Psoas muscle (tissue), 8 donors: ENCODE measurements at places on chromosomes 11 and 22. TPM values are rescaled to one million over a fixed set of nuclear protein-coding genes. Genes with fewer than 3 reads are reported as not detected.
A peak's percentile ranks its signal among the peaks of the same experiment; 100 is the strongest.

Gene SCN2B
- total RNA-seq = 0.40 TPM

Gene TM7SF2
- 6.5 TPM for total RNA-seq

Gene SHISAL1
- total RNA-seq = 0.24 TPM

Gene MYBPC3
- 1.3 TPM for total RNA-seq

Gene SPDYC
- not detected for total RNA-seq

Gene SCGB1A1
- not detected for total RNA-seq

Gene TPBGL
- not detected for total RNA-seq

Gene XKR3
- total RNA-seq = not detected

Gene SCUBE2
- total RNA-seq = 2.2 TPM

- no peak for DNase-seq
These were observed 1.1 kb upstream of the C11orf65 start for GRCh38 chr11:108468478-108468864.

DNA sequence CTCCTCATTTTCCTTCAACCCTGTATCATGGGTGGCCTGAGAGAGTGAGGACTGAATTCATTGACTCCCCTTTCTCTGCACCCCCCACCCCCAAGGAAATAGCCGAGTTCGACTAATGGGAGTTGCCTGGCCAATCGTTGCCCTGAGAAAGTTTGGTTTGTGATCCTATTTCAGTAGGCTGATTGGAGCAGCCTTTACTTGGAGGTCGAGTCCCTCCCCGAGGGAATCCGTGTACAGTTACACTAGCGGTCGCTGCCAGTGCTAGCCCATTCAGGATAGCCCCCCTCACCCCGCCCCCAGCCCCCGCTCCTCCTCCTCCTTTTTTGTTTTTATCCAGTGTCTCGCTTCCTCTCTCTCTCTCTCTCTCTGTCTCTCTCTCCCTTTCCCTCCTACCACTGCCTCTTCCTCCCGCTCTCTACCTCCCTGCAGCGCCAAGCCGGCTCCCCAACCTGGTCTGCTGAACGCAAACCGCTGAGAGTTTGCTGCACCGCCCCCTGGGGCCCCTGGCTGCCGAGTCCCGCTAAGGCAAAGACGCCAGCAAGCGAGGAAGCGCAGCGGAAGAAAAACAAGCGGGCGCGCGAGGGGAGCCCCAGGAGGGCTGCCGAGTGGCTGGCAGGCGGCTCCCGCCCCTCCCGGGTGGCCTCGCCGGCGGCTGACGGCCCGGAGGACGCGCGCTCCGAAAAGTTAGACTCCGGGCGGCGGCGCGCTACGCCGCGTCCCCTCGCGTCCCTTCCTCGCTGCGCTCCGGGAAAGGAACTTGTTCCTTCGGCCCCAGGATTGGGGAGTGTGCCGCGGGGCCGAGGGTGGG is at the start of gene GRAMD1B:
Gene GRAMD1B, plus strand, starts transcription at position 357 of the 808 bp plus-strand sequence. CDS start 524 bp downstream, outside the sequence.
- peak; percentile 63 for DNase-seq

DNA sequence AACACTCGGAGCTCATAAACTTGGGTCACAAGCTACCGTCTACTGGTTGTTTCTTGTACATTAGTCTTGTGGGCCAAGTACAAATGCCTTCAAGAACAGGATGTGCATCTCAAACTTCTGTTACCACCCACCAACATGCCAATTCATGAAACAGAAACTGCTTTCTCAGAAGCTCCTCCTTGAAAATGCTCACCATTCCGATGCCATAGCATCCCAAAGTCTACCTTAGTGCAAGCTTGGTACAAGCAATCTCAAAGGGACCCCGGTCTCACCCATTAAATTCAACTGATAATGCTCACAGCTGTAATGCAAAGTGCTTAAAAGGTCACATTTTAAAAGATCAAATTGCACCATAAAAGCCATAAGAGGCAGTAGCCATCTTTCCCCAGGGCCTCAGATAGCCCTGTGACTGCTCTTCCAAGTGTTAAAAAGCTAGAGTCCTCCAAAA is 31.8 kb upstream of the CCDC34 start:
- no peak for DNase-seq

DNA sequence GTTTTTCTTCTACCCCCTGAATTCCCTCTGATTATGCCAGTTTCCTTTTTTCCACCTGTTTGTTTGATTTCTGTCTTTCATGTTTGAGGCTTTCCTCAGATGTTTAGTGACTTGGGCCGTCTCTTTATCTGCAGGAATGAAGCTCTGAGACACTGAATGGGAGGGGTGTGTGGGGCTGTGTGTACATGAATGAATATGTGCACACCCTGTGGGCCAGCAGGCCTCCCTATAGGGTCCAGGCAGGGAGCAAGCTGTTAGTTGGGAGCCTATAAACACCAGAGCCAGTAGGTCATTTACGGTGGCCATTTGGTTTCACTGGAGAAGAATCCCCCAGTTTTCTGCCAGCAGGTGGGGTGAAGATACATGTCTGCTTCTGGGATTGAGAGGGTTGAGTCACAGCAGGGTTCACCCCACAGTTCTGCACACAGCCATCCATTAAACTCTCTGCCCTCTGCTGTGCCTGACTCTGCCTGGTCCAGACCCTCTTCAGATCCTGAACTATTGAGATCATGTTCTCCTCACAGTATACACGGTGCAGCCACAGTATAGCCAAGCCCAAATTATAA is 34.8 kb downstream of the BARX2 start:
- DNase-seq = no peak

- DNase-seq = no peak
These were observed 55.9 kb upstream of the KIRREL3 start for GRCh38 chr11:127056338-127056971.

GRCh38 chr11:72672597-72673238 is 1.5 kb downstream of the PDE2A start:
- no peak for DNase-seq

GRCh38 chr11:81839016-81839415 is 894.6 kb downstream of the FAM181B start:
- no peak for DNase-seq

- DNase-seq = peak; percentile 65
These were observed 29.6 kb downstream of the TRIM29 start for GRCh38 chr11:120108154-120108784.

DNA sequence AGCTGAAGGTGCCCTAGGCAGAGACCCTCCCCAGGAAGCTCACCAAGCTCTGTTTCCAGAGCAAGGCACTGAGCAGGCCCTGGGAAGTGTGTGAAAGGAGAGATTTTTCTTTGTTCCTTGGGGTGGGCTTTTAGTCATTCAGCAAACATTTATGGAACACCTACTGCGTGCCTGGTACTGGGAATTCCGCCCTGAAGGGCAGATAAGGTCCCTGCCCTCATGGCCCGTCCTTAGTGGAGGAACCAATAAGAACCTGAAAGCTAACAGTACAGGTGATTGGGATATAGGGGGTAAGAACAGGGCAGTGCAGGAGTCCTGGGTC is 3.9 kb downstream of the TMEM134 start:
- no peak for DNase-seq

DNA sequence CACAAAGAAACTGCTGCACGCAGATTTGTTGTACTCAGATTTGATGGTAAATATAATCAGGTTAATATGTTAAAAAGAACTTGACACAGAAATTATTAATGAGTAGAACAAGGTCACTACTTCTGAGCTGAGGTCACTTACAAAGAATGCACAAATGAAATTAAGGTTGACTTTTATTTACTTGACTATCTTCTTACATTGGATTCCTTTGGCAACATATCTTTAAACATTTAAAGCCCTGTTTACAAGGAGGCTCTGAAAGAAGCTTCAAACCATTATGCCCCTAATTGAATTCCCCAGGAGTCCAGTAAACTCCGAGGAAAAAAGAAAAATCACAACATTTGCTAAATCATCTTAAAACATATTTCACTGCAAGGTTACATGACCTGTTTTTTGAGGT is 245.5 kb downstream of the SOX6 start:
- no peak for DNase-seq

DNA sequence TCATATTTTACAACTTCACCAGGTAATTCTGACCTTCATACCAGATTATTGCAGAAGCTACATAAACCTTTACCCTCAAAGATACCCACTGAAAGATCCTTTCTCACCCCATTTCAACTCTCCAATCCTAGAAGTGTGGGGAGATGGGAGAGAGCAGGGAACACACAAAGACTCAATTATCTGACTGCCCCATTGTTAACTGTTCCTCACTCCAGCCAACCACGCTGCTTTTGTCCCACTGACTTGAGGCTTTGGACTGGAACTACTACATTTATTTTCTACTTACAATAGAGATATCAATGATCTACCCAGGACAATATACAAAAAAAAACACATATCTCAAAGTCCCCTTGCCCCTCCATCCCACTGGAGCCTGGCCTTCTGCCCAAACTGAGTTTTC is 44.7 kb upstream of the SLN start:
- no peak for DNase-seq

DNA sequence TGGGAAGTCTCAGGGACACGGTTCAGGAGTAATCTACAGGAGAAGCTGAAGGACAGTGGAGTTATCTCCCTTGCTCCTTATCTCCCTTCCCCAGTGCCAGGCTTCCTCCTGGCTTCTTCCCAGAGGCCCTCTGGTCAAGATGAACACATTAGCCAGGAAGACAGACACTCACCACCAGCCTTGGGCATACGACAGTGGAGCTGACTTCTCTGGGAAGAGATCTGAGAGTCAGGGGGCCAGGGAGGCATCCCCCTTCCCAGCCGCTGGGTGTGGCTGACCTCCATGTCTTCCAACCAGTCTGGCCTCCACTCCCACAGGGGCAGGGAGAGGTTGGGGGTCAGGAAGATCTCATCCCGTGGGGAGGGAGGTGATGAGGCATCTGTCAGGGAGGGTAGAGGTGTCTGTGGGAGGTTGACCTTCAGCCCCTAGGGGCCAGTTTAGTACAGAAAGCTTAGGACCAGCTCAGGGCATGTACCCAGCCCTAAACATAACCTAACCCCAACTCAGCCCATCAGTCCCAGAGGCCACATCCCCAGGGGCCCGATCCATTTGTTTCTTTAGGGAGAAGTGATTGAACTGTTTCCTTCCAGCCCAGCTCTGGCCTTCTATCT is 12.7 kb downstream of the ROBO4 start:
- no peak for DNase-seq

DNA sequence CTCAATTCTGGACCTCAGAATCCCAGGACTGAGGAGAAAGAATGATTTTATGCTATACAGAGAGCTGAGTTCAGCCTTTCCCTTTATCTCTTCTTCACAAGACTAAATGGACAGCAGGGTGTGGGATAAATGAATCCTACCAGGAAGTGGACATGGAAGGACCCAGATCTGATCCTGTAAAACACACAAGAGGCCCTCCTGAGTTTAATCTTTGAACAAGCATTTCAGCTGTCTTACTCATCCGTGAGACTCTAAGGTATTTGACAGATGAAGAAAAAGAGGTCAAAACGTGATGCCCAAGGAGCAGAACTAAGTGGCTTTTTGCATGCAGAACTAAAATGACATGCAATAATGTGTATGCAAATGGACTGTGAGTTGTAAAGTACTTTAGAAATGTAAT is 511.3 kb downstream of the DLG2 start:
- DNase-seq = no peak

- no peak for DNase-seq
These were observed 77.6 kb downstream of the PACSIN2 start for GRCh38 chr22:42937164-42937843.

DNA sequence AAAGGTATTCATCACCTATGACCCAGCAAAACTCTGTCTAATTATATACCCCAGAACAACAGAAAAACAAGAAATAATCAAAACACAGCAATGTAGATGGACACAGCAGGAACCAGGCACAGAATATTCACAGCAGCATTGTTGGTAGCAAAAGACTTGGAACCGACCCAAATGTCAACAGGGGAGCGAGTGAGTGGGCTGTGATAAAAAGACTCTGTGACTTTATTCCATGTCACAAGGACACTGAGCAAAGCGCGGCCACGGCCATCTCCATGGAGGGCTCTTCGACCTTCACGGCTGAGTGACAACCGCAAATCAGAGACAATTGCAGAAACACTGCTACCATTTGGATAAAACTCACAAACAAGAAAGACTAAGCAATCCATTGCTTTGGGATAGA is 1373.1 kb downstream of the TBC1D22A start:
- DNase-seq = no peak

DNA sequence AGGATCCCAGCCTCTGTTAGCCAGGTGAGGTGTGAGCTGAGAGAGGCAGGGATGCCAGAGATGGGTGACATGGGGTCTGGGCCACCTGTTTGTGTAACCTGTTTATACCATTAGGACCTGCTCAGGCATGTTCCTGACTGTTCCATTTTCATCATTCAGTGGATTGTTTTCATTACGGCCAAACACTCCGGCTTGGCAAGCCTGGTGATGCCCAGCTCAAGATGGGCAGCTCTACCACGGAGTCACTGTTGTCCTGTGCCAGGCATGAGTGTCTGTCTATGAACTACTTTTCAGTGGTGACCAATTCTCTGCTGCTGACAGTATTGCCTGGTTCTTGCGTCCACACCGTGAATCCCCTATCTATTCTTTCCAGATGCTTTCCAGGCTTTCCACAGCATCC is 71.5 kb upstream of the SLC22A12 start:
- no peak for DNase-seq

GRCh38 chr11:108703916-108704315 is 39.0 kb downstream of the DDX10 start:
- no peak for DNase-seq

- no peak for DNase-seq
These were observed 230.0 kb upstream of the TBCEL start for GRCh38 chr11:120793806-120794479.

DNA sequence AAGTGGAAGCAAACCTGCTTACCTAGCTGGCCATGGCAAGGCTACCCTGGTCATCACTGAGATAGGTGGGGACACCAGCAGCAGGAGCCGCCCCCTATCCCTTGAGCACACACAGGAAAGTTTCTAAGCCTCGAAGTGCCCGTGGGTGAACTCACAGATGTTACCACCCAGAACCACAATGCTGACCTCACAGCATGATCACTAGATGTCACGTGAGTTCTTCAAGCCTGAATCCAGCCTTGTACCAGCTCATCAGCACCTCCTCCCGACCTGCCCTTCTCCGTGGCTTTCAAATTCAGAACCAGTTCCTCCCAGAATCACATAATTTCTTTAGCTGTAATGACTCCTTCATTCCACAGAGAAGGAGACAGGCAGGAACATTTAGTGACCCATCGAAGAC is 24.7 kb upstream of the TIMP3 start:
- no peak for DNase-seq

GRCh38 chr11:57251491-57252104 is 14.5 kb upstream of the APLNR start:
- peak; percentile 41 for DNase-seq

DNA sequence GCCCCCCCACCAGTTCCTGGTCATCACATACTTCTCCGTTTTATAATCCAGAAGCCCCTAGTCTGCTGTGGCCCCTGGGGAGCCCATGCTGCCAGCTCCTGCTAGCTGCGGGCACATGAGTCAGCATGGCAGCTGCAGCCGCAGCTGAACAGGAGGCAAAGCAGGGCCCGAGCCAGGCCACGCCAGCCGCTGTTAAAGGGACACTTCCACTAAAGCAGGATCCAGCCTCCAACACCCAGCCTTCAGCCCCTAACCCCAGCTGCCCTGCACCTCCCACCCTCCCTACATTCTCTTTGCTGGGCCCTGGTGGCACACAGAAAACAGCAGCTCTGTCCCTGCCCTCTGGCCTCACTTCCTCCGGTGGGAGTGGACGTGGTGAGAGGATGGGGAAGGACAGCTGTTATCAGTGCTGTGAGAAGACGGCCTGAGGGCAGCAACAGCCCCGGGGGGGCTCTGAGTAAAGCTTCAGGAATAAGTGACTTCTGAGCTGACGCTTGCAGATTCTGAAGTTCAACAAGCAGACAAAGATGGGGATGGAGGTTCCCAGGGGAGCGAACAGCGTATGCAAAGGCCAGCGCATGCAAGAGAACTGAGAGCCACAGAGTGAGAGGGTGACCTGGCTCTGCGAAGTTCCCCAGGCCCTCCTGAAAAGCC is 688 bp upstream of the LRRC74B start:
- peak; percentile 67 for DNase-seq
